ENCODE measurements at places on chromosomes 13 and 19. TPM values are rescaled to one million over a fixed set of nuclear protein-coding genes. Genes with fewer than 3 reads are reported as not detected.

The KIR3DL2 gene
- total RNA-seq: not detected

The TPRX1 gene
- total RNA-seq: not detected

The PTPRH gene
- 3.7 TPM for total RNA-seq

The B3GNT3 gene
- total RNA-seq: not detected

The ZNF525 gene
- 4.4 TPM for total RNA-seq

DNA sequence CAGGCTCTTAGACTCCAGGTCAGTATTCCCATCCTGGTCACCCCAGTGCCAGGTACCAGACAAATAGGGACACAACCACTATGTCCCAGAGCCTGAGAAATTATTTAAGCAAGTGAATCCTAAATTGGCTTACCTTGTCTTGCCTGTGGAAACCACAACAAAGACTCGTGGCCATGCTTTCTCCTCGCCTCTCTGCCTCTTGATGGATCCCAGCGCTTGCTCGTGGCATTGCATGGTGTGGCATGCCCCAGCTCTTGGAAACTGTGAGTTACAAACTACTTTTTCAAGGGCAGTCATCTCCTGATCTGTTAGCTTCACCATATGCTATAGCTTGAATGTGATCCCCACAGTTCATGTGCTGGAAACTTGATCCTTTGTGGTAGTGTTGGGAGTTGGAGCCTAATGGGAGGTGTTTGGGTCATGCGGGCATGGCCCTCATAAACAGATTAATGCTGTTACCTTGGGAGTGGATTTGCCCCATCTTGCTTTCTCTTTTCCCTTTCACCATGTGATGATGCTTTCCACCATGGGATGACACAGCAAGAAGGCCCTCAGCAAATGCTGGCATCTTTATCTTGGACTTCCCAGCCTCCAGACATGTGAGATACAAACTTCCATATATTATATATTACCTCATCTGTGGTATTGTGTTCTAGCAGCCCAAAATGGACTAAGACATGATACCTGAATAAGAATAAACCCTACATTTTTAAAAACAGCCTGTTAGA is 31.2 kb downstream of the SPRYD7 start:
- DNase-seq: no peak

DNA sequence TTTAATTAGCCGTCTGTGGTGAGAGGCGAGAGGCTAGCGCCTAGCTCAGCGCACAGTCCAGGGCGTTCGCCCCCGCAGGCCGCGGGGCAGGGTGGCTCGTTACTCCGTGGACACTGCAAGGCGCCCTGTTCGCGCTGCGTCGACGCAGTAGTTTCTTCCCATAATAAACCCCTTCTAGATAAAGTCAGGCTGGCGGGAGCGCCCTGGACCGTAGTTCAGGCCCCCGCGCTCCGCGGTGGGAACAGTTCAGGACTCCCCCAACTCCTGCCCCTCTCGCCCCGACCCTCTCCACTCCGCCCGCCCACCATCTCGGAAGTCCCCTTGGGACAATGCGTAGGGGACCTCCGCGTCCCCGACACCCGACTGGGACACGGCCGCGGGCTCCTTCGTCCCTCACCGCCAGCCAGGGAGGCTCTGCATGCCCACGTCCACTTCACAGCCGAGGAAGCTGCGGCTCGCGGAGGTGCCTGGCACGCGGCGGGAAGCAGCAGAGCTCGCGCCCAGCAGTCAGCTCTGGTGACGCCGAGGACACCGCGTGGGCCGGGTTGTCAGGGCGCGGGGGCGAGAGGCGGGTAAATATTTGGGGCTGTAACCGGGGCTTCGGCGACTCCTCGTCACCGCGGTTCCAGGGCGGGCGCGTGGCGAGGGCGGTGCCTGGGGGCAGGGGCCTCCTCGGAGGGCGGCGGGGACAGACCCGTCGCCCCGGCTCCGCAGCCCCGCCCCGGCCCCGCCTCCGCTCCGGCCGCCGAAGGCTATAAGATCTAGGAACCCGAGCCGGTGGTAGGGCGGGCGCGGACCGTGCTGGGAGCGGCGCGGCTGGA is at the start of gene RGCC:
TSS of gene RGCC (plus strand) at position 783 of the 821 bp plus-strand sequence. CDS start 158 bp downstream, outside the sequence.
- DNase-seq: peak; percentile 93

DNA sequence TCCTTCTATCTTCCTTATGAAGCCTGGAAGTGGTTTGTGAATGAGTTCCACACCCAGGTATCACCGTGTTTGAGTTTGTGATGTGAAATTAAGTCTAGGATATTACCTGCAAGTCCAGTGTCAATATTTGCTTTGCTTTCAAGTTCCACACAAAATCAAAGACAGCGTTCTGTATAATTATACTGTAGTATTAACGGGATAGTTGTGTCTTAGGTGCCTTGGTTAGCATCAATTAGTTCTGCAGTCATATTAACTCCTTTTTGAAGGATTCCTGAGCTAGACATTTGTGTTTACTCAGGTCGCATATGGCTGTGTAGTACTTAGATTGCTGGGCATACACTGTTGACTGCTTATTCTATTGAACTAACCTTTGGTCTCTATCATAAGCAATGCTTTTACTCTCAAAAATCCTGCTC is 54.4 kb downstream of the ERCC5 start:
- no peak for DNase-seq

DNA sequence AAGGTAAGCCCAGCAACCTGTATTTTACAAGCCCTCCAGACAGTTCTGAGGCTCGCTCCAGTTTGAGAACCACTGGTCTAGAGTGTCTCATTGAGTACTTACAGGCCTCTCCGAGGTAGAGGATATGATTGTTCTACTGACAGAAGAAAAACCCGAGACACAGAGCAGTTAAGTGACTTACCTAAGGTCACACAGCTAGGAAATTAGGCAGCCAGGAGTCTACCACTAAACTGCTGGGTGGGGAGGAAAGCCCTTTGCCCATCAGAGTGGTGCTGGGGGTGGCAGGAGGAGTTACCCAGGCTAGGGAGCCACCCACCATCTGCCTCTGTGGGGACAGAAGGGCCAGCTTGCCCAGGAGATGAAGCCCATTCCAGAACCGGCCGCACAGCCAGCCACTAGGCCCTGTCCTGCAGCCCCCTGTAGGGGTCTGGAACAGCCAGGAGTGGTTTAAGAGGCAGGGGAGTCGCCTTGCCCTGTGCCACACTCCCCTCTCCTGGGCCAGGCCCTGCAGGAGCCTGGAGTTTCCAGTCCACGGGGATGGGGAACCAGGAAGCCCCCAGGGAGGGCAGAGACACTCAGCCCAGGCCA is 703 bp downstream of the RASGRP4 start:
- no peak for DNase-seq

All from cardiac septum (tissue), 1 donor.